ENCODE measurements at places on chromosomes 1 and 21.
A peak's percentile ranks its signal among the peaks of the same experiment; 100 is the strongest.

DNA sequence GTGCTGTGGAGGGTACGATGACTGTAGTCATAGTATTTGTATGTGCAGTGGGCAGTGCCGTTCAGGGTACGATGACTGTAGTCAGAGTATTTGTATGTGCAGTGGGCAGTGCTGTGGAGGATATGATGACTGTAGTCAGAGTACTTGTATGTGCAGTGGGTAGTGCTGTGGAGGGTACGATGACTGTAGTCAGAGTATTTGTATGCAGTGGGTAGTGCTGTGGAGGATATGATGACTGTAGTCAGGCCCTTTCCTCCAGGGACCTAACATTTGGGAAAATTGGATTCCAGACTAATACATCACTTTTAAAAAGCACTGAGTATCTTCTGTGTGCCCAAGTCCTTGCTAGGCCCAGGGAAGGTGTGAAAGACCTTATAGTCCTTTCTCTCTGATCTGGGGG, 2.9 kb downstream of the ZNF672 start:
- no peak for DNase-seq

DNA sequence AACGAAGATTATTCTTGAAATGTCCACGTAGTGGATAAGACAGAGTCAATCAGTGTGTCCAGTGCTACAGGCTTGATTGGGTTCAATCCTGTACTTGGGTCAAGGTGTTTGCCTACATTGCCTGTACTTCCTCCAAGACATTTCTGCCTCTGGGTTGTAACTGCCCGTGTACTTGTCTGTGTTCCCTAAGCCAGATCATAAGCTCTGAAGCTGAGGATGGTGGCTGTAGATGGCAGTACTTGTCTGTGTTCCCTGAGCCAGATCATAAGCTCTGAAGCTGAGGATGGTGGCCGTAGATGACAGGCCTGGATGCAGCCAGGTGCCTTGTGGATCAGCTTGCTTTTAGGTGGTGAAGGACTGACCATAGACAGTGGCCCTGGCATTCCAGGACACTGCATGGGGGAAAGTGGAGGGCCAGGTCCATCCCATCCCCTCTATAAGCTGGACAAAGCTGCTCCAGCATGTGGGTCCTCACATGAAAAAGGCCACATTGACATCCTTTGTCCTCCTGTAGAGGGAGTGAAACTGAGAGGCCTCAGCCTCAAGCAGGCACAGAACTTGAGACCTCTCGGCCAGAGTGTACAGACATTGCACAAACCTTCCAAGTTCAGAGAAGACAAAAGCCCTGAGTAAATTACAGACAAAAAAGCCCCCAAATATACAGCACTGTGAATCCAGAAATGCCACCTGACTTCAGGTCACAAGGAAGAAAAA, 2.0 kb upstream of the SRM start:
- no peak for DNase-seq

- no peak for DNase-seq
Measured at GRCh38 chr1:170680428-170680827, 16.5 kb downstream of the PRRX1 start.

- no peak for DNase-seq
Measured at GRCh38 chr1:62561306-62561705, 36.0 kb upstream of the ANGPTL3 start.

- DNase-seq = no peak
Measured at GRCh38 chr1:33609739-33610138, 137.3 kb downstream of the ZSCAN20 start.

GRCh38 chr1:21641967-21642739, 27.0 kb downstream of the RAP1GAP start:
- no peak for DNase-seq

DNA sequence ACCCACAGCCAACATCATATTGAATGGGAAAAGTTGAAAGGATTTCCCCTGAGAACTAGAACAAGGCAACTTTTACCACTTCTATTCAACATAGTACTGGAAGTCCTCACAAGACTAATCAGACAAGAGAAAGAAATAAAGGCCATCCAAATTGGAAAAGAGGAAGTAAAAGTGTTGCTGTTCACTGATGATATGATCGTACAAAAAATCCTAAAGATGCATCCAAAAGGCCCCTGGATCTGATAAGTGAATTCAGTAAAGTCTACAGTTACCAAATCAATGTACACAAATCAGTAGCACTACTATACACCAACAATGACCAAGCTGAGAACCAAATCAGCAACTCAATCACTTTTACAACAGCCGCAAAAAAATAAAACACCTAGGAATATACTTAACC, 28.3 kb downstream of the RAB3GAP2 start:
- no peak for DNase-seq

DNA sequence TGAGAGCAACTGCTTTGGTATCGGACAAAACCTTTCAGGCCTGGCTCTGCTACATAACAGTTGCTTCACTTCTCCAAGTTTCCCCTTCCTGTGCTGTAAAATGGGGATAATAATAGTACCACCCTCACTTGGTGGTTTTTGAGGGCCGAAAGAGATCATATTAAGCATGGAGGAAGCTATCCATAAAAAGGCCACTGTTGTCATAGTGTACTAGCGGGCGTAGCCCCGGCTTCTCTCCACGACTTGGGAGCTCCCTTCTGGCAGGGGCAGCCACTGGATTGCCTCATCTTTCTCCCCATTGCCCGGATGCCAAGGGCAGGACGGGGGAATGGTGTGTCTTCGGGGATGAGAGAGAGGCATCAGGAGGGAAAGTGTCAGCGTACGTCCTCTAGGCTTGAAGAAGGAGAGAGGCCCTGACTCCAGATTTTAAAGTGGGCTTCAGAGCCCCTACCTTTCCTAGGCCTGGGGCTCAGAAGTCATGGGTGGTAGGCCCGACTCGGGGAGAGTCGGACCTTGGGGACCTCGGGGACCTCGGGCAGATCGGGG, 548 bp upstream of the MFSD2A start:
- no peak for DNase-seq

GRCh38 chr21:24011087-24011486, 1596.2 kb downstream of the MRPL39 start:
- DNase-seq = no peak

GRCh38 chr1:86636898-86637297, 67.5 kb upstream of the SH3GLB1 start:
- no peak for DNase-seq

DNA sequence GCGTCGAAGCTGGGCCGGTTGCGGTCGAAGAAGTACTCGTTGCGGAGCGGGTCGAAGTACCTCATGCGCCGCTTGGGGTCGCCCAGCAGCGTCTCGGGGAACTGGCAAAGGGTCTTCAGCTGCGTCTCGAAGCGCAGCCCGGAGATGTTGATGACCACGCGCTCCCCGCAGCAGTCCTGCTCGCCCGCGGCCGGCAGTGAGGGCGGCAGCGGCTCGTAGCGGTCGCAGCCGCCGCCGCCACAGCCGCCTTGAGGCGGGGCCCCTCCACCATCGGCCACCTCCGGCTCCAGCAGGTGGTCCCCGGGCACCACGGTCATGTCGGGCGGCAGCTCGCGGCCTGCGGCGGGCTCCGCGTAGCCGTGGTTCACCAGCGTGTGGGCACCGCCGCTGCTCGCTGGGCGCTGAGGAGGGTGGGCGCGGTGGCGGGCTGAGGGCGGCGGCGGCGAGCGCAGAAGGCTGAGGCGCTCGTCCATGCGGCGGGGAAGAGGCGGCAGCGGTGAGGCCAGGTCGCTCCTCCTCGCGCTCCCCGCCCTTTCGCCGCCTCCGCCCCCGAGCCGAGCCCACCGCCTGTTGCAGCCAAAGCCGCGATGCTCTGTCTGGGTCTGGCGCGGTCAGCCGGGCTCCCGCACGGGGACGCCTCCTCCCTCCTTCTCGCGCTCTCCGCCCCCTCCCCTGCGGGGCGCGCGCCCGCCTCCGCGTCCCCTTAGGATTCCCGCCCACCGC, at the start of gene KCNA3:
TSS of gene KCNA3 (minus strand) at position 604 of the 723 bp plus-strand sequence. CDS start at position 473, 131 bp downstream.
- DNase-seq = peak; percentile 23

- DNase-seq = no peak
Measured at GRCh38 chr1:176648556-176648955, 185.6 kb downstream of the PAPPA2 start.

DNA sequence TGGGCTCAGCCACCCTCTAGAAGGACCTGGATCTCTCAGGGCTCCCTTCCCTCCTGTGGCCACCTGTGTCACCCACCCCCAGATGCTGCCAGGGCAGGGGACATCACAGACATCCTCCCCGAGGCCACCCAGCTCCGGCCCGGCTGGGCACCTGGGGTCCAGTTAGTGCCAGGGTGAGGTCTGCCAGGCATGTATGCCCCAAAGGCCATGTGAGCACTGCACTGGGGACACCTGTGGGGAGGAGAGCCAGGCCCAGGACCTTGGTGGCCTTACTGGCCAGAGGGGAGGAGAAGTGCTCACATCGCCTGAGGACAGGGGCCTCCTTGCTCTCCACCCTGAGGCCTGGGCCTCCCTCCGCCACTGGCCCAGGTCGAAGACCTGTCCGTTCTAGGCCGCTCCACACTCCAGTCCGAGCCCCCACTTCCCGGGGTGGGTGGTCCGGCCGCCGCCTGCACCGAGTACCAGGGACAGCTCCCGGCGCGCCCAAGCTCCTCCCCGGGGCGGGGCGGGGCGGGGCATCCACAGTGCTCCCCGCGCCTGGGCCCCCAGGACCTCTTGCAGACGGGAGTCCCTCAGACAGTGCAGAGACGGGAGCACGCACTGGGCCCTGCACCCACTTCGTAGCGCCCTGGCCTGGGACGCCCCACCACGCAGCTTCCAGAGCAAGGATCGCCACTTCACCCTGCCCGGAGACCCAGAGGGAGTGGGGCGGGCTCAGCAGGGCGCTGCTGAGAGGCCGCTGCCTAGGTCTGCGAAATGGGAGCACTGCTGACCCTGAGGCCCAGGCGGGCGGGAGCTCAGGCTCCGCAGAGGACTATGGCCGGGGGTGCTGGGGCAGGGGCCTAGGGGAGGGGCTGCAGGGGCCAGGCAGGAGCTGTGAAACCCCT, 34.3 kb upstream of the CCDC27 start:
- DNase-seq = no peak

DNA sequence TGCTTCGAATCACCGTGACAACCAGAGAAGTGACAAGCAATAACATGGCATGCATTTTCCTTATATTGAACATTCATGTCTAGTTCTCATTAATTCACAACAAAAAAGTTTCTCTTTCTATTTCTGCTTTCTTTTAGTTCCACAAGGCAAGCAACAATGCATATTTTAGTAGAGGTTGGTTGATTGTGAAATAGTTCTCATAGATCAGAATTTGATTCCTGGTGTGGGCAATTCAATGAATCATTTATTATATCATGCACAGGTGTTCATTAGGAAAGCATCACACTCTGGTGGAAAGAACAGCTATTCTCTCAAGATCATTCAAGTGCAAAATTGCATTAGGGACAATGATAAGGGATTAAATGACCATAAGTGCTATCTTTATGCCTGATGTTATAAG, 980.9 kb downstream of the BRINP3 start:
- no peak for DNase-seq

- DNase-seq = no peak
Measured at GRCh38 chr1:153659175-153659534, 652 bp downstream of the SNAPIN start.

- DNase-seq = no peak
Measured at GRCh38 chr1:47898133-47898845, 98.9 kb downstream of the TRABD2B start.

- no peak for DNase-seq
Measured at GRCh38 chr1:17699581-17699980, 55.6 kb upstream of the ACTL8 start.

- DNase-seq = no peak
Measured at GRCh38 chr1:87337606-87338005, 8.9 kb downstream of the LMO4 start.

GRCh38 chr1:223289621-223290020, 74.4 kb downstream of the SUSD4 start:
- no peak for DNase-seq

GRCh38 chr1:57272150-57272549, 151.7 kb downstream of the DAB1 start:
- no peak for DNase-seq

DNA sequence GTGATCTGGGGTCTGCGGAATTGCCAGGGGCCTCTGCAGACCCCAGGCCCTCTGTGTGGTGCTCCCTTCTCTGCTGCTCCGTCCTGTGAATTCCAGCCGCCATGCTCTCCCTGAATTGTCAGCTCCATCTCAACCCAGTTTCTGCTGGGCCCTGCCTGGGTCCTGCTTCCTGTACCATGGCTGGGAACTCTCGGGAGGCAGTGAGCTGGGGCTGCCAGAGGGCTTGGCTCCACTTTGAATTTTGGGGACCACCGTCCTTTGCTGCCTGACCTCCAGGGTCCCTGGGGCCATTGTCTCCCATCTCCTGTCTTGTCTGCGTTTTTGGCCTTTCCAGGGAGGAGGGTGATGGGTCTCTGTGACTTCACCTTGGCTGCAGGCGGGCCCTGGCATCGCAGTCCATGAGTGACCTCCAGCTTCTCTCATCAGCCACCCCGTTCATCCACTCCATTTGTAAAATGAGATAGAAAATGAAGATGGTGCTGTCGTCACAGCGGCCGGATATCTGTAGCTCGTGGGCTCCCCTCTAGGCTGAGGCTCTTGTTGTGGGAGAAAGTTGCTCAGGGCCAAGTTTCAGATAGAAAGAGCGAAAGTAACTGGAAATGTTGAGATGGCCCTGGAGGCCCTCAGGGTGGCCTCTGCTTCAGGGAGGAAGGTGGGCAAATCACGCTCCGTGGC, 38.3 kb downstream of the SKI start:
- no peak for DNase-seq

GRCh38 chr1:86151427-86151826, 5.1 kb downstream of the COL24A1 start:
- DNase-seq = no peak

GRCh38 chr1:205351984-205352713, 4.6 kb downstream of the KLHDC8A start:
- DNase-seq = no peak

DNA sequence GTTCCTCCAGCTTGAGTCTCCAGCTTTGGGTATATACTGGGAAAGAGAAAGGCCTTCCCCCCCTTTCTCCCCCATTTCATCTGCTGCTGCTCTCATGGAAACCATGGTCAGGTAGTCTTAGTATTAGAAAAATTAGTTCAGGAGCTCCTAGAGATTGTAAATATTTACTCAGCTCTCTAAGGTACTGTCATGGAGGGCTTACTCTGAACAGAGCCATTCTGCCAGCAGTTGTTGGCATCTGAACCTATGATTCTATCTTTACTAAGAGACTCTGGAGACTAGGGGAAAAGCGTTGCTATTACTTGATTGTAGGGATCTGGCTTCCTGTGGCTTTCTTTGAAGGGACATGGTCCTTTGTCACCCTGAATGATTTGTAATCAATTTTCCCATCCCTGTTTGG, 6.1 kb downstream of the INTS3 start:
- no peak for DNase-seq

DNA sequence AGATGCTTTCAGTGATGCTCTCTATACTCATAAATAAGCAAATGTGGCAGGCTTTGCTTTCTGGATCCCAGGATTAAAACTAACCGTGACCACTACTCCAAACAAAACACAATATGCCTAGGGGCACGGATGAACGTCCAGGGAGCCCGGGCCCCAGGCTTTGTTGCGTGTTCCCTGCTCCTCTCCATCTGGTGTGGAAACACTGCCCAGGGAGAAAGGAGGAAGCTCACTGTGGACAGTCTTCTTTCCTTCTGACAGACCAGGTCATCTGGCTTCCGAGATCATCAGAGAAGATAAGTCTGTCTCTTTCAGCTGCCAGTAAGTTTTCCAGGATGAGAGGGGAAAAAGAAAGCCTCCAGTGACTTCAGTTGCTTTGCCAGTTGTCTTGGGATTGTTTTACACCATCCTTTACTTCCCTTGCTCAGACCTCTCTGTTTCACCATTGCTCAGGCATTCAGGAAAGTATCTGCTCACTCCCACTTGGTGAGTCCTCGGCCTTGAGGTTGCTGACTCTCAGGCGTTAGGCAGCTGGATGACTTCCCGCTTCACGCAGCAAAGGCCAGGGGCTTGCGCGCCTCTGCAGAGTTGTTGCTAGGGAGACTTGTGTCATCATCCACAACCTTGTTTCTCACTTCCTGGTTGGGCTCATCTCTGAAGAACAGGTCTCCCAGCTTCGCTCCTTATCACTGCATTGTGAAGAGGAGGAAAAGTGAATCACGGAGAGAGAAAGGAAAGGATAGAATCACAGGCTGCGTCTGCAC, 20.6 kb upstream of the PGD start:
- DNase-seq = no peak

All from activated naive CD4-positive, alpha-beta T cell (primary cell).